ENCODE measurements at places on chromosomes 11 and 22. TPM values are rescaled to one million over a fixed set of nuclear protein-coding genes. Genes with fewer than 3 reads are reported as not detected.

DNA sequence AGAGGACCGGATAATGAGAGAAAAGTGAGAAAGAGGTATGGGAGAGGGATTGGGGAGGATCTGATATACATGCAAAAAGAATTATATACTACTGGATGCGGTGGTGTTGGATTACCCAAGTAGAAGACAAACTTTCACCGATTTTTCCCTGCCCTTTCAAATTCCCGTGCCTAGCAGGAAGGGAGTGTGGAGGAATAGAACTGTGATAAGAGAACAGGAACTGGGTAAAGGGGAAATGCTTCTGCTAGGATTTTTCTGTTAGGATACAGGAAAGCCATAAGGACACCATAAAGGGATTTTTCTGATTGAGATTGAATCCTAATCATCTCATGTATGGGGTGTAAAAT lies 480 bp upstream of the MTMR2 start:
- no peak for DNase-seq

DNA sequence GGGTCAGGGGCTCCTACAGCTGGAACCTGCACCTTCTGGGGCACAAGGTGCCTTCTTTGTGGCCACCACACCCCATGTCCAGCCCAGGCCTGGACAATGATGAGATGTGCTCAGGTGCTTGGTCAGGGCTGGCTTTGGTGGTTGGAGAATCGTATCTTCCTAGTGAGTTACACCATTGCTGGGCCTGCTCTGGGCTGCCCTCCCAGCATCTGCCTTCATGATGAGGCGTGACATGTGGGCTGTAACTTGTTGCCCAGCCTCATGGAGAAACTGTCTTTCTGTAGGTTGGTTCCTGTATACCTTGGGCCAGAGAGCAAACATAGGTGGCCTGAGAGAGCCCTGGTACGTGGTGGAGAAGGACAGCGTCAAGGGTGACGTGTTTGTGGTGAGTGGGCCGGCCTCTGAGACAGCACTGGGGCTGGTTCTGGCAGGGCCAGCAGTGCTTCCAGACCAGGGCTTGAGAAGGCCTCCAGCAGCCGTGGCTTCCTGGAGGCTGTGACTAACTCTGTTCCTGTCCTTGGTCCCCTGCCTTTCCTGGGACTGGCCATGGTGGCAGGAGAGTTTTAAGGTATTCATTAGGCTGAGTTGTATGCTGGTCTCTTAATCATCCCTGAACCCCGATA lies 18.1 kb downstream of the TRMU start:
- no peak for DNase-seq

The HEPN1 gene
- 0.56 TPM for total RNA-seq

DNA sequence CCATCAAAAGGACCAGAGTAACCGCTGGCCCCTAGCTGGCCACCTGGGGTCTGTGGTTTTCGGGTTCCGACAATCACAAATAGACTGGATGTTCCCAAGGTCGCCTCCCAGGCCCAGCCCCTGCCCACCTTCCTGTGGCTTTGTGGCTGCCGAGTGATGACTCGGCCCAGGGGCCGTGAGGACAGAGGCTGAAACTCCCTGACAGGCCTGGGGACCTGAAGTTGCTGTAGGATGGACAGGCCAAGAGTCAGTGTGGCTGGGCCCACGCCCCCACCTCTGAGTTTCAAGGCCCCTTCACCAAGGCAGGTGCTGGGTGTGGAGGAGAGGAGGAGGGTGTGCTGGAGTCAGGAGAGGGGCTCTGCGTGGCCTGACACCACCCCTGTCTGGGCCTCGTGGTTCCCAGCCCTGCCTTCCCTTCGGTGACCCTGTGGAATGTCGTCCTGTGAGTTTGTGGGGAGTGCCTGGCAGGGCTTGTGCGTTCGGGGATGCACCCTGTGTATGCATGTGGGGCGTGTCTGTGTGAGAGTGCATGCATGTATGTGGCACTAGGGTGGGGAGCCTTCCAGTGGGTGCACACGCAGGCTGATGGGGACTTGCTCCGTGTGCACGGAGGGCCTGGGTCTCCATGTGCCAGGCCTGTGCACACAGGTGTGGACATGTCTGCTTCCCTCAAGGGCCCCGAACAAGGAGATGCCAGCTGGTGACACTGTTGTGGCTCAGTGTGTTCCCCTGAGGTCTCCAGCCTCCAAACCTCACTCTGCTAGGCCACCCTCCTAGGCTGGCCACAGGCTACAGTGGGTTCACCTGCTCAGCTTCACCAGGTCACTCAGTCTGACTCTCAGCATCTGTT lies 8.4 kb upstream of the MGAT3 start:
- DNase-seq: no peak

The MCHR1 gene
- total RNA-seq: not detected

DNA sequence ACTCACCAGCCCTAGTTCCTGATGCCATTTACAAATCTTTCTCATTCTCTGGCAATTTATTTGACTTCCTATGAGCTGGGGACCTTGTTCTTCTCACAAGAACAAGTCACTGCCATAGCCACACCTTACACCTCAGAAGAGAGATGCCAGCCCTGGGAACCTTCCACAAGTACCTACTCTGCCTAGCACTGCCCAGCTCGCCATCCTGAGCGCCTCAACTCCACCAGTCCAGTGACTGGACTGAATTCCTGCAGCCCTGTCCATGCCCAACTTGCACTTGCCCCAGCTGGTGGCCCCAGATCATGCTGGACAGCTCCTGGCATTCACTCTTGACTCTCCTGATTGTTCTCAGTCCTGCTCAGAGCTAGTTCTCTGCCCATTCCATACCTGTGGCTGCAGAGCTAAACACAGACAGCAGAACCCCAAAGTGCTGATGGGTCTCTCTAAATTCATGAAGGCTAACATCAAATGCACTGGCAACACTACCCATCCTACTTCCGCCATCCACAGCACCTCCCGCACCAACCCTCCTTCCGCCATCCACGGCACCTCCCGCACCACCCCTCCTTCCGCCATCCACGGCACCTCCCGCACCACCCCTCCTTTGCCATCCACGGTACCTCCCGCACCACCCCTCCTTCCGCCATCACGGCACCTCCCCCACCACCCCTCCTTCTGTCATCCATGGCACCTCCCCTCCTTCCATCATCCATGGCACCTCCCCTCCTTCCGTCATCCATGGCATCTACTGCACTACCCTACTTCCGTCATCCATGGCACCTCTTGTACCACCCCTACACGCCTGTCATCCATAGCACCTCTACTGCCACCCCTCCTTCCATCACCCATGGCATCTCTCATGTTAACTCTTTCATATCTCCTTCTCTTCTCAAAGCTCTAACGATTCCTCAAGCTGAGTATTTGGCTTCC lies 23.6 kb upstream of the SLC25A1 start:
- DNase-seq: no peak

DNA sequence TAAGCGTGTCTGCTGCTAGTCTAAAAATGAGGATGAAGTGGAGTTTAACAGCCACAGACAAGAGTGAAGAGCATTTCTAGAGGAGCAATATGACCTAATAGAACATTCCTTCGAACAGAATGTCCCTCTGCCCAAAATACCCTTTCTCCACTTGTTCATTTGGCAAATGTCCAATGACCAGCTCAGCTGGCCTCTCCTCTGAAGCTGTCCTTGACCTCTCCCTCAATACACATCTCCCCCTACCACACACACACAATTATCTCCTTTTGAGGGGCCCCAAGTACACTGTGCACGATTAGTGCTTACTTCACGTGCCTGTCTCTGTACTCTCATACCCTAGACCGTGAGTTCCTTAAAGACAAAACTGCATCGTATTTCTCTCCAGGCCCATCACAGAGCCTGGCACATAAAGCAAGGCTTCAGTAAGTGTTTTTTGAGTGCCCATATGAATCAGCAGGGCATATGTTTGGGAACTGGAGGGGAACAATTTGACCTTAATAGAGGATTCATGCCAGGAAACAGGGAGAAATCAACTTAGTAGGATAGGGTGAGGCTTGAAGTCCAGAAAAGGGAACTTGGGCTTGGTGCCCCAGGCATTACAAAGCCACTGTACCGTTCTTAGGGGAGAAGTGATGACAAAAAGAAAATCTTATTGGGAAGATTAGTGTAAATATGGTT lies 18.1 kb upstream of the NCAM1 start:
- no peak for DNase-seq

- no peak for DNase-seq
These were observed 203.4 kb downstream of the FAM76B start for GRCh38 chr11:95586155-95586554.

GRCh38 chr11:14414470-14415461 lies 55.8 kb upstream of the RRAS2 start:
- DNase-seq: no peak

DNA sequence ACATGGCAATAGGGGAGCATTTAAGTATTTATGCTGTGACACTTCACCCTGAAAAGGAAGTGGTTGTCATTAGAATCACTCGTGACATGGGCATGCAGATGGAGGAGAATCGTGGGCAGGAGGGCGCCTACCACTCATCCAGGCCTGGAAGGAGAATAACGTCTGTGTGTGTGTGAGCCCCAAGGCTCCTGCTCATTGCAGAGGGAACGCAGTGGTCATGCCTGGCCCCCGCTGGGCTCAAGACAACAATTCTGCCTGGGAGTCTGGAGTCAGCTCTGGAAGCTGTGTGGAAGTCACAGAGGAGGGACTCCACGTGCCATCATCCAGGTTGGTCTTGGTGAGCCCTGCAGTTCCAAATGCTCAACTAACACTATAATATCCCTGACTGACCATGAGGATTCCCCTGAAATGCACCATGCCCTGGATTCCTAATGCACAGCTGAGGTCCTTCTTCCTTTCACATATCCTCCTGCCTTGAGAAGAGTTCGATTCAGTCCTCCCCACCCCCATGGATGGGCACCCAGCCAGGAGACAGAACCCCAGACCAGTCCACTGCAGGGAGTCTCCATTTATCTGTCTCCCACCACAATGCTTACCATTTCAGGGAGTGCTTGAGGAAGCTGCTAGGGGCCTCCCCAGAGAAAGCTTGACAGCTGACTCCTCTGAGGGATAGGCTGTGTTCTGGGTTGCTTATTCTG lies 446.9 kb upstream of the B3GAT1 start:
- DNase-seq: no peak

The MRGPRE gene
- total RNA-seq: not detected

DNA sequence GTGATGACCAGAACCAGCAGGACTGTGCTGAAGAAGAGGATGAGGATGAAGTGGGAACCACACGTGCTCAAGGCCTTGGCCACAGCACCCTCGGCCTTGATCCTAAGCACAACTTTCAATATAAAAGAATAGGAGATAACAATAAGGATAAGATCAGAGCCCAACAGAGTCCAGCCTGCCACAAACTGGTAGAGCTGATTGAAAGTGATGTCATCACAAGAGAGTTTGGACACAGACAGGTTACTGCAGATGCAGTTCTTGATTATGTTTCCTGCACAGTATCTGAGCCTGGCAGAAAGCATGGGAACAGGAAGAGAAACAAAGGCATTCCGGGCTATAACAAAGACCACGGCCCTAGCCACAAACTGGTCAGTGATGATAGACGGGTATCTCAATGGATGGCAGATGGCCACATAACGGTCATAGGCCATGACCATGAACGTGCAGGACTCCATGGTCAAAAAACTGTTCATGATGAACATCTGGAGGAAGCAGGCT lies 4.5 kb downstream of the OR56A4 start:
- DNase-seq: no peak

DNA sequence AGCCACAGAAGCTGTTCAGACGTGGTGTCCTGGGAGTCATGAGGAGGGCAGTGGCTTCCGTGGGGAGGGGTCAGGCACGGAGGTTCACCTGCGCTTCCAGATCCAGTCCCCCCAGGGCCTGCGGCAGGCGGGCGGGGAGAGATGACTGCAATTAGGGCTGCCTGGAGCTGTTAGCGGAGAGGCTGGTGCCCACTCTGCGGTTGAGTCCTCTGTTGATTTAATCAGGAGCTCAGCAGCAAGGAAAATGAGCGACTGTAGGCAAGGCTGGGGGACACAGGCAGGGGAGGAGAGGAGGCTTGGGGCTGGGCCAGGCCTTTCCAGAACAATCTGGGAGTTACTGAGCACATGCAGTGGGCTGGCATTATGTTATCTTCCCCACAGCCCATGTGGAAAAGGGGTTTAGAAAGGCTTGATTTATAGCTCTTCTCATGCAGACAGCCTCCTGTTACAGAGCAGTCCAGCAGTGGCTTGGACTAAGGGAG lies 13.1 kb downstream of the PLCB3 start:
- DNase-seq: no peak

DNA sequence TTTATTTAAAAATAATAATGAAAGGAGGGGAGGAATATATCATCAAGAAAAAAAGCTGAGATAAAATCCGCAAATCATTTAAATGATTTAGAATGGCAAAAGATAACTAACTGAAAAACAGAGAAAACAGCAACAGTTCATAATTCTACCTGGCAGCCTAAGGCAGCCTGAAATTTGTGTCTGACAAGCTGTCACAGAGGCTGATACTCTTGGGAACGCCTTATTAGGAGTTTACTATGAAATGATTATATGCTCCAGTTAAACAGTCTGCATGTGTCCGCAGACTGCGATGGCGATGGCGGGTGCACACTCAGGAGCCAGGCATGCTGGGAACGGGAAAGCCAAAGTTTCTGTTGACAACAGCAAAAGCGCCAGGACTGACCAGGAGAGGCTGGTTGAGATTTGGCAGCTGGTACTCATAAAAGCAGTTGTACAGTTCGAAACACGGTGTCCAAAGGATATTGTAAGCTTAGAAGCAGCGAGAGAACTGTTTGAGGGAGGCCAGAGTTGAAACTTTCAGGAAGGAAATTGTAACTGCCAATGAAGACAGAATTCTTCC lies 172.9 kb upstream of the MPPED2 start:
- DNase-seq: no peak

DNA sequence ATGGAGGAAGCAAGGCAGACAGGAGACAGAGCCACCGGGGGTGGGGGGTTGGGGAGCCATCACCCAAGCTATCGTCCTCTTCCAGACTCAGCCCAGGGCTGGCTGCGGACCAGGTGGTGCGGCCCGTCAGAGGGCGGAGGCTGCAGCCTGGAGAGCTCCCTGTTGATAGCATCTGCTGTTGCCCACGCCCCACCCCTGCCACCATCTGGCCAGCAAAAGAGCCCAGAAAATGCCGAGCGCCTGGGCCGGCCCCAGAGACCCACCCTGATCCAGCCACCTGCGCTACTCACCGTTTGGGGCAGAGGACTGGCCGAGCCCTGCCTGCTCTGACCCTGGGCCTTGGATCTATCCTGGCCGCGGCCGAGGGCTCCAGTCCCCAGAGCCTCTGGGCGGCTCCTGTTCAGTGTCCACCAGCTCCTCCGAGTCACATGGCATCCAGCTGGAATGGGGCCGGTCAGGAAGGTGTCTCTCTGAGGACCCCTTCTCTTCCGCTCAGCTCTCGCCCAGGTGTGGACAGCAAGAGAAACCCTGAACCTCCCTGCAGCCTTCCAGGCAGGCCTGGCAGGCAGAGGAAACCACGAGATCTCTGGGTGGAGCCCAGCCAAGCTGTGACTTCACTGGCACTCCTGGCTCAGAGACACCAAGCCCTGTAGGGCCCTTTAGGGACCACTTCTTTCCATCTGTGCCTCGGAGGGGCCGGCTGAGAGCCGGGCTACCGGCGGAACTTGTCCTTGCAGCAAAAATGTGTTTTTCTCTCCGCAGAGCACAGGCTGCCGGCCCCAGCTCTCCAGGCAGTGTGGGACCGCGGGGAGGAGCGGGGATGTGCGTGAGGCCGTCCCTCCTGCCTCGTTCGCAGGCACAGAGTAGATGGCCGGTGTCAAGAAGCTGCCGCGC lies at the start of gene MRGPRE:
MRGPRE (minus strand) TSS at position 567 of the 894 bp plus-strand sequence. CDS start 3,618 bp downstream, outside the sequence.
- no peak for DNase-seq

The OR5A1 gene
- total RNA-seq: not detected

The CRYAB gene
- 1,340 TPM for total RNA-seq

All from omental fat pad (tissue), 4 donors.